ENCODE measurements at places on chromosomes 1 and 21.

DNA sequence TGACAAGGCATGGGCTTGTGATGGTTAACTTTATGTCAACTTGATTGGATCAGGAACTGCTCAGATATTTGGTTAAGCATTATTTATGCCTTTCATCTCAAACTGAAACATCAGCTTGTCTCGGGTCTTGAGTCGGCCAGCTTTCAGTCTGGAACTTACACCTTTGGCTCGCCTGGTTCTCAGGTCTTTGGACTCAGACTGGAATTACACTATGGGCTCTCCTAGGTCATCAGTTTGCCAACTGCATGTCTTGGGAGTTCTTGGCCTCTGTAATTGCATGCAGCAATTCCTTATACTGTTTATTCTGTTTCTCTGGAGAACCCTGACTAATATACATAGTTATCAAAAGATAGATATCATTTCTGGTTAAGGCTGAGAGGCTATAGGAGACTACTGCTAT is 653.7 kb downstream of the ADGRL2 start:
- DNase-seq = no peak

GRCh38 chr1:240190881-240191401 is 99.3 kb downstream of the FMN2 start:
- DNase-seq = peak; percentile 31

DNA sequence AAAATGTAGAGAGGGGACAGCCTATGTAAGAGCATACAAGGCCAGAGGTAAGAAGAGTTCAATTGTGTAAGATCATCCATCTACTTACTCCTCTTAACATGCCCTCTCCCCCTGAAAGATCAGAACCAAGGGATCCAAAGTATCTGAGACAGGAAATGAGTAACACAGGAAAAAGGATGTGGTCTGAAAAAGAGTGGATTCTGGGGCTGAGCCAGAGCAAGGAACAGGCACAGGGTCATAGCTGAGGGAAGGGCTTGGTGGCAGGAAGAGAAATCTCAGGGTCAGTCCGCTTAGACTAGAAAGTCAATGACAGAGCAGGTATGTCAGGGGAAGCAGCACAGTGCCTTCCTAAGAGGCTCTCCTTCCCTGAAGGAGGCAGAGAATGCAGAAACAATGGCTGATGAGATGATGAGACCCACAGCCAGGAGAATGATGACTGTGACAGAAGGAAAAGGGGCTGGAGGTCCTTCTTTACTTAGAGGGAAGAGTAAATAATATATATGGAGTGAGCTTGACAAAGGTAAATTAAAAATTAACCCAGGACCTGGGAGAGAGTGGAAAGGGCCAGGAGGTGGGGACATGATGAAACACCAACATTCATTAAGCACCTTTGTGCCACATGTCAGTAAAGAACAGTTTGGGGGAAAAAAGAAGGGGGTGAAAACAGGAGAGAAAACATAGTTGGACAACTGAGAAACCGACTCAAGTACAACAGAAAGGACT is 26.2 kb upstream of the A3GALT2 start:
- DNase-seq = peak; percentile 14

- no peak for DNase-seq
Observed at GRCh38 chr1:78333502-78333901, 157.3 kb upstream of the PTGFR start.

- DNase-seq = no peak
Observed at GRCh38 chr1:223708001-223708359, 4.4 kb upstream of the CAPN2 start.
